Fibroblast of skin of abdomen (primary cell): ENCODE measurements at places on chromosomes 3 and 15.

DNA sequence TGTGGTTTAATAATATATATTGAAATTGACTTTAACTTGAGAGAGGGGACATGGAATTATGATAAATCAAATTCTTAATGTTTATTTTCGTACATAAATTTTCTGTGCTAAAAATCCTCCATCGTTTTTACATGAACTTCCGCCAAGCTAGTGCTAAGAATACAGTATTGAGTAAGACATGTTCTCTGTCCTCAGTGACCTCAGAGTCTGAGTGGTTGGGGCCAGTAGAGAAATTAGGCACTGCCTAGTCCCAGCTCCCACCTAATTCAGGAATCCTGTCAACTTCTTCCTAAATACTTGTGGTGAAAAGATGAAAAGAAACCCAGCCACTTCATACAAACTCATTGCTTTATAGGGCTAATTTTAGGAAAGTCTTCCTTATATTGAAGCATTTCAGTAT lies 110.3 kb downstream of the PPP2R3A start:
- DNase-seq = peak; percentile 21

GRCh38 chr3:140857993-140858392 lies 83.6 kb upstream of the SLC25A36 start:
- DNase-seq = no peak

GRCh38 chr3:78729946-78730345 lies 1037.9 kb downstream of the ROBO1 start:
- DNase-seq = peak; percentile 30

- DNase-seq = peak; percentile 34
Observed at GRCh38 chr15:51375966-51376640, 34.6 kb downstream of the GLDN start.

DNA sequence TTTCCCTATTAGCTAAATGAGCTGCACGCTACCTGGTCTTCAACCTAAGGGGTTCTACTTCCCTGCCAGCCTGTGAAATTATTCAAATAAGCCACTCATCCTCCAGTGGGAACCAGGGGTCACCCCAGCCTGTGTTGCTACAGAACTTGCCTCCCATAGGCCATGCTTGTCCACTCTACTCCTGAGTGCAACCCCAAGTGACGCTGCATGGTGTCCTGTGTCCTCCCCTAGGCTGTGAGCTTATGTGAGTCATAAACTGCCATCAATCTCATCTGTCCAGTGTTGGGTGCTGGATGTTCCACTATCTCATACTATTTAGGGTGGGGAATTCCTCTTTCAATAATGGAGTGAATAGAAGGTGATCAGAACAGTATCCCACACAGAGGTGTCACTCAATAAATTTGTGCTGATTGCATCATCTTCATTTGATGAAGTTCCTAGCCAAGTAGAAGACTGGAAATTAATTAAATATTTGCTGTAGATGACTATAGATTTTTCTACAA lies 49.8 kb upstream of the SSR3 start:
- DNase-seq = no peak

- DNase-seq = no peak
Observed at GRCh38 chr15:90531147-90531546, 1.4 kb downstream of the CRTC3 start.

DNA sequence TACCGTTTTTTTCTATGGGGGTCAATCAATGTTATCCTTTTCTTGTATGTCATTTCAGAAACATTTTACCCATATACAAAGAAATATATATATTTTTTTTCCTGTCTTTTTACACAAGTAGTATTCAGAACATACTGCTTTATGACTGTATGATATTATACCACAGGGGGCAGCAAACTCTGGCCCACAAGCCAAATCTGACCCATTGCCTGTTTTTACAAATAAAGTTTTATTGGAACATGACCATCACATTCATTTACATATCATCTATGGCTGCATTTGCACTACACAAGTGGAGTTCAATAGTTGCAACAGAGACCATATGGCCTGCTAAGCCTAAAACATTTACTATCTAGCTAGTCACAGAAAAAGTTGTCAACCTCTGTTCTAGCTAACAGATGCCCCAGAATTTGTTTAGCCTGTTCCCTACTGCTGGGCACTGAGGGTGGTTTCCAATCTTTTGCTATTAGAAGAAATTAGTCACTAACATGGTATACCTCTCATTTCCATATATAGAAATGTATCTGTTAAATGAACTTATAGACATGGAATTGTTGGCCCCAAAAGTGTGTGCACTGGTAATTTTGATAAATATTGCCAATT lies 57.7 kb downstream of the BFSP2 start:
- DNase-seq = no peak

- no peak for DNase-seq
Observed at GRCh38 chr15:80010131-80010673, 39.2 kb upstream of the BCL2A1 start.

- no peak for DNase-seq
Observed at GRCh38 chr3:140754936-140755335, 77.1 kb downstream of the TRIM42 start.

DNA sequence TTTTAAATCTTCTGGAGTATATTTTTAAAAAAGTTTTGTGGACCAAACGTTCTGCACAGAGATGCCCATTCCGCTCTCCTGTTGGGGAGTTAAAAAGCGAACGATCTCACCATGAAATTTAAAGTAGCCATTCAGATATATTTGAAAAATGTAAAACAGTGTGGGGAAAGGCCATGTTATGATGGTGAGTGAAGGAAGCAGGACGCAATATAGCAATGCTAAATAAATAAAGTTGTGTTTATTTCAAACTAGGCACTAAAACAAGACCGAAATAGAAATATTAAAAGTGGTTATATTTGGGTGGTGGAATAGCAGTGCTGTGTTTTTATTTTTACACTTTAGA lies 327 bp upstream of the CCDC13 start:
- DNase-seq = no peak

DNA sequence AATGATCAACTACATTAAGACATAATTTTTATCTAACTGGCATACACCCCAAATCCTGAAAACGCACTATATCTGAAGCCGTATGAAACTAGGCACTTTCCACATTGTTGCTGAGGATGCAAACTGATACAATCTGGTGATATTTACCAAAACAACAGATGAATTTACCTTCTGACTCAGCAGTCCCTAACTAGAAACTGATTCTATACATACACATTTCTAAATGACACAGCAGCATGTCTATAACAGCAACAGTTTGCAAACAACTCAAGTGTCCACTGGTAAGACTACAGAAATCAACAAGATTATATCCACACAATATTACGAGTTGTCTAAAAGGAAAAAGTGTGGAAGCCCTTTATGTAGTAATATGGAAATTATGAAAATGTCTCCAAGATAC lies 22.9 kb downstream of the SECISBP2L start:
- DNase-seq = no peak

DNA sequence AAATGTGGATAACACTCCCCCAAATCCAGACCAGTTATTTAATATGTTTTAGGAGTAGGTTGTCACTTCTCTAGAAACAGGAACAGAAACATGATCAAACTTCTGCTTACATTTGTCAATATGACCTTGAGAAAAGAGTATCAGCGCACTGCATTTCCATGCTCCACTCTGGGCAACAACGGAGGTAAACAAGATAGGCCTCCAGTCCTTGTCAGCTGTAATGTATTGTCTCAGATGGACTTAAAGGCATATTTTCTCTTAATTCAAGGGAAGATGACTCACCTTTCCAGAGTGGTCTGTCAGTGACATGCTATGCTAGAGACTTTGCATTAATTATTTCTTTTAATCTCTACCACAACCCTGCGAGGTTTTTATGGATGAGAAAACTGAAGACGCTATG lies 51.6 kb upstream of the TCF12 start:
- DNase-seq = peak; percentile 54

DNA sequence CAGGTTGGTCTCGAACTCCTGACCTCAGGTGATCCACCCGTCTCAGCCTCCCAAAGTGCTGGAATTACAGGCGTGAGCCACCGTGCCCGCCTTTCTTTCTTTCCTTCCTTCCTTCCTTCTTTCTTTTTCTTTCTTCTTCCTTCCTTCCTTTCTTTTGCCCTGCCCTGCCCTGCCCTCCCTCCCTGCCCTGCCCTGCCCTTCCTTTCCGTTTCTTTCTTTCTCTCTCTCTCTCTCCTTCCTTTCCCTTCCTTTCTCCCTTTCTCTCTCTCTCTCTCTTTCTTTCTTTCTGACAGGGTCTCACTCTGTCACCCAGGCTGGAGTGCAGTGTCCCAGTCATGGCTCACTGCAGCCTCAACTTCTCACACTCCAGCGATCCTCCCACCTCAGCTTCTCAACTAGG lies 74.6 kb downstream of the UMPS start:
- DNase-seq = no peak

DNA sequence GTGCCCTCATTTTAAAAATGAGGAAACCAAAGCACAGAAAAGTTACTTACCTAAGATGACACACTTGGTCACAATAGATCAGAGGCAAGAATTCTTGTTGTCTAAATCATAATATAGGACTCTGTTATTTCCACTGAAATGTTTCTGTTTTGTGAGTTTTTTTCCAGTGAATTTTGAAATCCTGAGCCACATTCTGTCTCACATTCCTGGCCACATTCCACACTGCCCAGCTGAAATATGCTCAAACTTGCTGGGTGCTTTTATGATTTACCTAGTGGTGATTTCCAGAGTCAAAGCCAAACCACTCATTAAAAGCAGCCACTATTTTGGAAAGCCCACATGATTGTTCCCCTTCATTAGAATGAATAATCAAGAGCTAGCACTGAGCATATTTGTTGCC lies 82.3 kb upstream of the NPHP3 start:
- DNase-seq = peak; percentile 77

GRCh38 chr15:51163843-51164242 lies 69.1 kb upstream of the TNFAIP8L3 start:
- DNase-seq = no peak

- DNase-seq = peak; percentile 41
Observed at GRCh38 chr3:136464502-136464901, 214.4 kb downstream of the PCCB start.

- DNase-seq = no peak
Observed at GRCh38 chr3:7950890-7951289, 550.7 kb upstream of the LMCD1 start.

- peak; percentile 42 for DNase-seq
Observed at GRCh38 chr3:146491303-146491702, 21.9 kb upstream of the PLSCR2 start.

- peak; percentile 77 for DNase-seq
Observed at GRCh38 chr15:35674873-35675781, 129.2 kb upstream of the DPH6 start.

GRCh38 chr3:98003306-98003969 lies 31.2 kb upstream of the RIOX2 start:
- DNase-seq = no peak

DNA sequence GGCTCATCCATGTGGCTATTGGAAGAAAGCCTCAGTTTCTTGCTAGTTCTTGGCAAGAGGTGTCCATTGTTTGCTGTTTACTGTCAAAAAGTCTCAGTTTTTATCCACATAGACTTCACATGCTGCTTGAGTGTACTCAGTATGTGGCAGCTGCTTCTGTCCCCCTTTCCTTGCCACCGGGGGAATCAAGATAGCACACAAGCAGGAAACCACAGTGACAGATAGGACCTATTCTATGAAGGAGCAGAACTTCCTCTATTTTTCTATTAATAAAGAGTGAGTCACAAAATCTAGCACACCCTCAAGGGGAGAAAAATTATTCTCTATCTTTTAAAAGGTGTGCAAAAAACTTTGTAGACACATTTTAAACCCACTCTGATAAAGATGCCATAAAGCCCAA lies 121.4 kb upstream of the GMNC start:
- no peak for DNase-seq

DNA sequence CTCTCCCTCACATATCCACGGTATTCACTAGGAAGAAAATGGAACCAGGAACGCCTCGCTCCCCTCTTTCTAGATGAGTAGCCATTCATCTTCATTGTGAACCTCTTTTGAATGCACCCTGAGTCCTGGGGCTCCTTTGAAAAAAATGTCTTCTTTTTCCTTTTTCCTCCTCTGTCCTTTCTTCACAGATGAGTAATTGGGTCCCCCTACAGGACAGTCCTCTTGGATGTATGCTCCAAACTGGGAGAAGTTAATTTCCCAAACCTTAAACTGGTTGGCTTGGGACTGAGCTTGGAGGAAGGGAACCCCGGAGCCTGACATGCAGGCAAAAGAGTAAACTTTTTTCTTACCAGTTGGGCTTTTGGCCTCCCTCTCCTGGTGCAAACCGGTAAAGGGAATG lies 108.8 kb downstream of the DPH6 start:
- peak; percentile 45 for DNase-seq

DNA sequence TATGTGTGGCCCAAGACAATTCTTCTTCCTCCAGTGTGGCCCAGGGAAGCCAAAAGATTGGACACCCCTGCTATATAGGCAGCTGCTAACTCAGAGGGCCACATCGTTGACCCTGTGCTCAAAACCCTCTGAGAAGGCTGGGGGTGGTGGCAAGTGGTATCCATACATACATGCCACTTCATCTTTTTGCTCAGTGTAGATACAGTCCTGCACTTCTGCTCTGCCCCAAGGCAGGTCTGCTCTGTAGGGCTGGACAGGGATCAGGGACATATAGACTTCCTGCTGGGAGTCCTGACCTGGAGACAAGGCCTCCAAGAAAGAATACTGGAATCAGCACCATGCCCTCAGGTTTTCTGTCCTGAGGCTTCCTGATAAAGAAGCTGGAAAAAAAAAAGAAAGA lies 4.5 kb upstream of the HCN4 start:
- no peak for DNase-seq

- no peak for DNase-seq
Observed at GRCh38 chr15:77195586-77195985, 124.7 kb upstream of the TSPAN3 start.

DNA sequence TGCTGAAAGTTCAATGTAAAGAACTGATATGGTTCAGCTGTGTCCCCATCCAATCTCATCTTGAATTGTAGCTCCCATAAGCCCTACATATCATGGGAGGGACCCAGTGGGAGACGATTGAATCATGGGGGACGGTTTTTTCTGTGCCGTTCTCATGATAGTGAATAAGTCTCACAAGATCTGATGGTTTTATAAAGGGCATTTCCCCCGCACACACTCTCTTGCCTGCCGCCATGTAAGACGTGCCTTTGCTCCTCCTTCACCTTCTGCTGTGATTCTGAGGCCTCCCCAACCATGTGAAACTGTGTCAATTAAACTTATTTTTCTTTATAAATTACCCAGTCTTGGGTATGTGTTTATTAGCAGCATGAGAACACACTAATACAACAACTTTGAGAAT lies 86.5 kb upstream of the TNFSF10 start:
- DNase-seq = no peak

GRCh38 chr3:157520485-157521150 lies 17.4 kb upstream of the VEPH1 start:
- DNase-seq = no peak

GRCh38 chr3:30943206-30943605 lies 48.7 kb upstream of the GADL1 start:
- no peak for DNase-seq

DNA sequence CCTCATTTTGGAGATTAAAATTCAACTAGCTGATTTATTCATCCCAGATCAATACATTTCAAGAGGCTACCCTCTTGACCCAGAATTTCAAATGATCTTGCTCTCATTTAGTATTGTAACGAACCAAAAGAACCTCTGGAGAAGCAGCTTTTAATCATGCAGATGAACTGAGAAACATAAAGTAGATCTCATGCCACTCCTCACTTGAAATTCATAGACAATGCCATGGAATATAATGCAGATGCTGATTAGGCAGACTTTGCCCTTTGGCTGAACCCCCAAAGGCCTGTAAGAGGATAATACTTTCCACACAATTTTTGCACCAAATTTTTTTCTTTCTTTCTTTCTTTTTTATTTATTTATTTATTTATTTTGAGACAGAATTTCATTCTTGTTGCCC lies 358.3 kb downstream of the NEK10 start:
- DNase-seq = no peak
